ENCODE measurements at places on chromosomes 11 and 22. TPM values are rescaled to one million over a fixed set of nuclear protein-coding genes. Genes with fewer than 3 reads are reported as not detected.

PRODH gene
- total RNA-seq, result 5.6 TPM

GRCh38 chr11:8831861-8832260 is 79.1 kb upstream of the AKIP1 start:
- DNase-seq, result no peak

TENM4 gene
- total RNA-seq, result 17.9 TPM

- no peak for DNase-seq
Observed at GRCh38 chr11:132125988-132126871, 755.8 kb downstream of the NTM start.

GRCh38 chr22:48948575-48949170 is 879.0 kb downstream of the BRD1 start:
- DNase-seq, result peak; percentile 6

GRCh38 chr11:47765086-47765485 is 2.1 kb downstream of the FNBP4 start:
- no peak for DNase-seq

GRCh38 chr11:85772695-85773094 is 38.2 kb downstream of the SYTL2 start:
- no peak for DNase-seq

DNA sequence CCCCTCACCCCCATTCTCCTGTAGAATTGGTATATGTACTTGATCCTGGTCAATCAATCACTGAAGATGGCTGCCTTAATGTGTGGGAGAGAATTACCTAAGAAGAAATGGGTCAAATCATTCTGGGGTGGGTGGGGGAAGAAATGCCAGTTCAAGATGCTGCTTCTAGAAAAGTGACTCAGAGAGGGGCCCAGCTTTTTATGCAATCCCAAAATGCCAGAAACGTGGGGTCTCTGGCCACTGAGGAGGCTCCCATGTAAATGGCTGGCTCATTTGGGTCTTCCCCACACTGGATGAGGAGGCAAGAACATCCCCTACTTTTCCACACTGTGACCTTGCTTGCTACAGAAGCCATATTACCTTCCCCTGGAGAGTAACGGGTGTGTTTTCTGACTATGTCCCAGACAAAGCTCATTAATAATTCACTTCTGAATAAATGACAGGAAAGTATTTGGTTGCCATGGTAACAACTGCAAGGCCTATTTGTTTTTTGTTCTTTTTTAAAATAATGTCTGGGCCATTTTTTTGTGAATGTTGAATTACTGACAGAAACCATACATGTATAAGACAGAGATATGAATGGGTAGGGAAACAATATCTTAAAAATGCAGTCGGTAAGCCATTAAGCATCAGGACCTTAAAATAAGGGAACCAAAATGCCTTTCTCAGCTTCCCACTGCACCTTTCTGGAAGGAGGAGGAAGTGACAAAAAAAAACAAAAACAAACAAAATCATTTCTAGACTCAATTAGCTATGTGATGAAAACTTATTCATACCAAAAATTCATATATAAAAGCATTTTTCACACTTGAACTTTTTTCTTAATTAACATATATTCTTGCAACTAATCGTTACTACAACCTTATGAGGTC is 32.0 kb downstream of the SLC1A2 start:
- DNase-seq, result no peak

DNA sequence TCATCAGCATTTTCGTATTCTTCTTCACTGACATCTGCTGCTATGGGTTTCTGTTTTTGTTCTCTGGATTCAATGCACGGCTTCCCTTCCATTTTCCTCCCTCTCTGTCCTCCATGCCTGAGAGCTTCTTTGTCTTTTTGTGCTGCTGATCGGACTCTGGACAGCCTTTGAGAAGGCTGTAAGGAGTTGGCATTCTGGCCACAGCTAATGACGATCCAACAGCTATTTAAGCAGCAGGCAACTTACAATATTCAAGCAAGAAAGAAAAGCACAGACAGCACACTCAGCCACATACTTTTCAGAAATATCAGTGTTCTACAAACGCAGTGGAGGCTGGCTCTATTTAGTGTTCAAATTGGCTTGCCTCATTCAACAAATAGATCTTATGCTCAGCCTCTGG is 60.9 kb upstream of the ZC3H12C start:
- no peak for DNase-seq

PHLDA2 gene
- 4.0 TPM for total RNA-seq

- no peak for DNase-seq
Observed at GRCh38 chr11:109902764-109903433, 190.3 kb upstream of the ZC3H12C start.

GRCh38 chr22:29733362-29734201 is 13.8 kb downstream of the CABP7 start:
- DNase-seq, result no peak

DNA sequence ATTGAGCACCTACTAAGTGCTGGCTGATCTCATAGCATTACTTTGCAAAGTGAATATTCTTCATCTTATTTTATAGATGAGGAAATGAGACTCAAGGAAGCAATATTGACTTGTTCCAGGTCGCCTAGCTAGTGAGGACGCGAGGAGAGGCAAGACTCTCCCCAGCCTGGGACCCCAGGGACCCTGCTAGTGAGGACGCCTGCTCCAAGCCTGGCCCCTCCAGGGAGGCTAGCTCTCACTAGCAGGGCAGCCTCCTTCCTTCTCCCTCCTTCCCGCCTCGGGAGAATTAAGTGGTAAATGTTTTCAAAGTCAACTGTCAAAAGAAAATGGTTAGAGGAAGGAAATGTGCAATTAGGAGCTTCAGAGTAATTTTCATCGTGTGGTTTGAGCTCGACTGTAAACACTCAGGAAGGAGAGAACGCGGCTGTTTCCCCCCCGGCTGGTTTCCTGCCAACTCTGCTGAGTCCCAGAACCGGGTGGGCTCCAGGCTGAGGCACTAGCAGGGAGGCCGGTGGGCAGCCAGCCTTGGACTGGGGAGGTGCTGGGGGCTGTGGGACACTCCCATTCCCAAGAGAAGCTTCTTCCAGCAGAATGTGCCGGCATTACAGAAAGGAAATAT is 17.9 kb downstream of the MYEOV start:
- no peak for DNase-seq

- DNase-seq, result peak; percentile 27
Observed at GRCh38 chr11:17014321-17014832, at the start of gene PLEKHA7. PLEKHA7 (minus strand) TSS chr11:17014414; CDS start chr11:17014401, 13 bp downstream.

GRCh38 chr22:49291169-49291568 is 536.5 kb downstream of the BRD1 start:
- peak; percentile 12 for DNase-seq

DNA sequence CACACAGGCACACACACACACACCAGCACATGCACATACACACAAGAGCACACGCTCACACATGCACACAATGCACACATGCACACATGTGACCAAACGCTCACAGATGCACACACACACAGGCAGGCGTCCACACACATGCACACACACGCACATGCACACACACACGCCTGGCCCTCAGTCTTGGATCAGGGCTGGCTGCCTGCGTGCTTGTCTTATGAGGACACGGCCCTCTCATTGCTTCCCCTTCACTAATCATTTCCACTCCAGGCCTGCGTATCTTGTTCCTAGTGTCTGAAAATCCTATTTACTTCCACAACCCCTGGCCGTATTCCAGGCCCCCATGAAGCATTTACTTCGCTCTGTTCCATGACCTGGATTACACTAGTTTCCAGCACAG is 740.5 kb downstream of the BRD1 start:
- DNase-seq, result peak; percentile 33

DNA sequence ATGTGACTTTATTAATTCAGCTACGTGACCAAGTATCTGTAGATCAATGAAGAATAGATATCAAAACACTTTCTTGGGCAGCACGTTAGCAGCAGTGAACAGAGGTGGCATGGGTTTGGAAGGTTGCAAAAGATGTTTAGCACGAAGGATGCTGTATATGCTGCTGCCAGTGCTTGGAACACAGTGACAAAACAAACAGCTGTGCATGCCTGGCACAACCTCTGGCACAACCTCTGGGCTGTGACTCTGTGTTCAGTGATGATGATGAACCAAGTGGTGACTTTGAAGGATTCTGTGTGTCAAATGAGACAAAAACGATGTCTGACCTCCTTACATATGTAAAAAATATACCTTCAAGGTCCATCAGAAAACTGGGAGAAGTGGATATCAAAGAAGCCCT is 104.7 kb downstream of the TBC1D22A start:
- no peak for DNase-seq

GRCh38 chr11:118688851-118689502 is 9.5 kb upstream of the TREH start:
- DNase-seq, result no peak

DNA sequence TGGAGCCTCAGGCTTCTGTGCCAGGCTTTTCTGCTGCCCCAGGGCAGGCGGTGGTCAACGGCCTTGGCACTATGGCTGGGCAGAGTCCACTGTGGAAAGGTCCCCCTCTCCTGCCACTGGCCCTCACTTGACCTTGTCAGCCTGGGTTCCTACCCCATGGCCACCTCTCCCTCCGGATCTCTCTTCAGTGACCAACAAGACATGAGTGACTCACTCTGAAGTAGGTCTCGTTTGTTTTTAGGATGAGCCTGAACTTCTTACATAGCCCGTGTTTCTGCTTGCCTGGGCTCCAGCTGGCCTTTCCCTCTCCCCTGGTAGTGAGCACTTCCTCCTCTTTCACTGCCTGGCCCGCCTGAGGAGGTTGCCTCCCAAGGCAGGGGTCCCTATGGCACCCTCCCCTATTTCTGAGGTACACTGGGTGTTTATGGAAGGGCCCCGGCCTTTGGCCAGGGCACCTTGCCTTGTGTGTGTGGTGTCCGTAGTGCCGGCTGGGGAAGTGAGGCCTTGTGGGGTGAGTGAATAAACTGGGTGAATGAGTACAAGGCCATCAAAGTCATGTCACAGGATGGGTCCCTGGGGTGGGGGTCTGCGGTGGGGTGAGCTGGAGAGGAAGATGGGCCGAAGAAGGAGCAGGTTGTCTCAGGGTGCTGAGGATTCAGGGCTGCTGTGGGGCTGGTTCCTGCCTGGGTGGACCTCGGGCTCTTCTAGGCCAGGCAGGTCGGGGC is 5.0 kb downstream of the SHANK3 start:
- peak; percentile 7 for DNase-seq

- peak; percentile 88 for DNase-seq
Observed at GRCh38 chr11:3841426-3842350, 929 bp upstream of the RHOG start.

DNA sequence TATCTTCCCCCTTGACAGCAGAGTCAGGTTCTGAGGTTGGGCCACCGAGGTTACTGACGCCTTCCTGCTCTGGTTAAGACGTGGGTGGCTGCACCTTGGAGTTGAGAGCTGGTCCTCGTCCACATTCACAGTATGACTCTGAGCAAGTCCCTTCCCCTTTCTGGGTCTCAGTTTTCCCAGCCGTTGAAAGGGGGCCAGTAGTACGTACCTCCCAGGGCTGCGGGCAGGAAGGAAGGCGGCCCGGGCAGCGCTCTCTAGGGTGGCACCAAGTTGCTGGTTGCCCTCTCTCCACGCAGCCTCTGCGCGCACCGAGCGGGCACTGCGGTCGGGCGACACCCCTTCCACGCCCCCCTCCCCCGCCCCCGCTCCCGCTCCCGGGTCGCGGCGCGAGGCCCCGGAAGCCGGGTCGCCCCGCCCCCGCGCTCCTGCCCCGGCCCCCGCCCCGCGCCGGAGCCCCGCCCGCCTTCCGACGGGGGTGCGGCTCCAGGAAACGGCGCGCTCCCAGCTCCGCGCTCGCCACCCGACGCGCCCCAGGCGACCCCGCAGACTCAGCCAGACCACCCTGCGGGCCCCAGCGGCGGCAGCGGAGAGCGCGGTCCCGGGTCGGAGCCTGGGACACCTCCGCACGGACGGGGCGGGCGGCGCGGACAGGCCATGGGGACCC is at the start of gene EHBP1L1:
Gene EHBP1L1 (plus strand): TSS at position 486 of the 664 bp plus-strand sequence. CDS start 250 bp downstream, outside the sequence.
- DNase-seq, result peak; percentile 45

DNA sequence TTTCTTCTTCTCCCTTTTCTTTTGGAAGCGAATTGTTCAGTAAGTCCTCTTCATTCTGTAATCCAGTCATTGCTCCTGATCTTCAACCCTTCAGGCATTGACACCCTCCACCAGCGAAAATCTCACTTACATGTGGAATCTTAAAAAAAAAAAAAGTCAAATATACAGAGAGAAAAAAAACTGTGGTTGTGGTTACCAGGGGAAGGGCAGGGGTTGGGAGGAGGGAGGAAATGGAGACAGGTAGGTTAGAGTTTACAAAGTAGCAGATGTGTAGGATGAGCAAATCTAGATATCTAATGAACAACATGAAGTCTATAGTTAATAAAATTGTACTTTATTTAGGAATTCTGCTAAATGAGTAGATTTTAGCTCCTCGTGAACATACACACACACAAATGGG is 17.7 kb upstream of the TMEM123 start:
- no peak for DNase-seq

DNA sequence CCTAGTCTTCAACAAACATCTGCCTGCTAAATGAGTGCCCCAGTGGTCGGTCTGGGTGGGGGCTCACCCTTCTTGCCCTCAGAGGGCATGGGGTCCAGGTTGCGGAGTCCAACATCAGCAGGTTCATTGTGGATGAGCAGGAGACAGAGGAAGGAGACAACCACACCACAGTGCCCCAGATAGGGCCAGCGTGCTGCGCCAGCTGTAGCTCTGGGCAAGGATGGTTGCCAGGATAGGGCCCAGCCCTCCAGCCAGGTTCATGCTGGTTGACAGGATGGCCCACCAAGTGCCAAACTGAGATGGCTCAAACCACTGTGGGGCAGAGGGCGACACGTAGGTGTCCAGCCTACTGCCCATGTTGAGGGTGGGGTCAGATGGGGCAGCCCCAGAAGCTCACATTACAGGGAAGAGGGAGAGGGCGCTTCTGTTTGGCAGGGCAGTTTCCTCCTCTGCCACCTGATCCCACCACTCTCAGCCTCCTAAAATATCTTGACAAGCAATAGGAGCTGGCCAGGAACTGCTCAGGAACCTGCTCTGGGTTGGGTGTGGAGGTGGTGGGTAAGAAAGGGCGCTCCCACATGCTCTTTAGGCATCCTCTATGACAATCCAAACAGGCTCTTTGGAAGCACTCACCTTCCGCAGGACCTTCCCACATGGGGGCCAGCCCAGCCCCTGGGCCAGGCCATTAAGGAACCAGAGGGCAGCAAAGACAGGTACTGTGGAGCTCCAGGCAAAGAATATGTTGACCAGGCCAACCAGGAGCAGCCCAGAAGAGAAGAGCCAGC is 2.9 kb downstream of the SLC37A4 start:
- no peak for DNase-seq

NARS2 gene
- 21.3 TPM for total RNA-seq

- DNase-seq, result no peak
Observed at GRCh38 chr11:73233211-73233610, 15.1 kb downstream of the P2RY2 start.

- no peak for DNase-seq
Observed at GRCh38 chr11:19105011-19105410, 12.0 kb upstream of the ZDHHC13 start.

DNA sequence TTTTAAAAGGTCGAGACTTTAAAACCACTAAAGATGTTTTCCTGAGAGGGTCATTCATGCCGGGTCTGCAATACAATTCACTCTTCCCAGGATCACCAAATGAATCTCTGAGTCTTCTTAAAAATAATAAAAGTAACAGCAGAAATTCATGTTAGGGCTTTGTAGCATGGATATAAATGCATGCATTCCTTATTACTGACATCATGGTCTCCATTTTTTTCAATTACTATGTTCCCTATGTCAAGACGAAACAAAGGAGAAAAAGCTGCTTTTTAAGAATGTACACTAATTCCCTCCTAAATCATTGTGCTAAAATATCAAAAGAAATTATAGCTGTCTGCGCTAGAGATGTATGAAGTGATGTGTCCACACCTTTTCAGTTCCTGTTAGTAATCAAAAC is 789.9 kb upstream of the LRRC4C start:
- DNase-seq, result no peak

RFPL1 gene
- 0.37 TPM for total RNA-seq

SLC25A45 gene
- total RNA-seq, result 10.6 TPM
